ENCODE measurements at places on chromosomes 11 and 22.

GRCh38 chr22:45094081-45094720 lies 69.5 kb upstream of the NUP50 start:
- DNase-seq = no peak

DNA sequence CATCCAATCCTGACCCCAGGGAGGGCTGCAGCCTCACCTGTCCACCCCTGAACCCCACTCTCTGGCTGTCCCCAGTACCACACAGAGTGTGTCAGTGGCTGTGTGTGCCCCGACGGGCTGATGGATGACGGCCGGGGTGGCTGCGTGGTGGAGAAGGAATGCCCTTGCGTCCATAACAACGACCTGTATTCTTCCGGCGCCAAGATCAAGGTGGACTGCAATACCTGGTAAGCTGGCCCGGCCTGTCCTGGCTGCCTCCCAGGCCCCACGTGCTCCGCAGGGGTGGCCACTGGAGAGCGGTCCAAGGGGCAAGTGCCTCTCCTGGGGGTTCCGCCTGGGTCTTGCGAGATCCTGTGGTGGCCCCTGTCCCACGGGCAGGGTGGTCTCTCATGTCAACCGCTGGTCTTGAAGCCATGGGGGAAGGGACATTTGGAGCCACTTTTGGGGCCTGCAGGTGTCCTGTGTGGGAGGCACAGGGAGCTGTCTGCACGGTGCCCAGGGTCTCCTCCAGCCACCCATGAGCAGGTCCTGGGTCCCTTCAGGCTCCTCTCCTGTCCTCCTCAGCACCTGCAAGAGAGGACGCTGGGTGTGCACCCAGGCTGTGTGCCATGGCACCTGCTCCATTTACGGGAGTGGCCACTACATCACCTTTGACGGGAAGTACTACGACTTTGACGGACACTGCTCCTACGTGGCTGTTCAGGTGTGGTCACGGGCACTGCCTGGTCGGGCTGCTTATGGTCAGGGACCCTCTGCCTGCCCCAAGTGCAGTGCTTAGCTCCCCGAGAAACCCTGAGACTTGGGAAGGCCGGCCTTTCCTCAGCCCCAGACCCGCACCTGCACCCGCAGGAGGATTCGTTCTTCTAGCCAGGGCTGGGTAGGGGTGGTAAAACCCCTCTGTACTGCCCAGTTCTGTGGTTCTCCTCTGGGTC lies 11.8 kb downstream of the MUC2 start:
- DNase-seq = no peak

DNA sequence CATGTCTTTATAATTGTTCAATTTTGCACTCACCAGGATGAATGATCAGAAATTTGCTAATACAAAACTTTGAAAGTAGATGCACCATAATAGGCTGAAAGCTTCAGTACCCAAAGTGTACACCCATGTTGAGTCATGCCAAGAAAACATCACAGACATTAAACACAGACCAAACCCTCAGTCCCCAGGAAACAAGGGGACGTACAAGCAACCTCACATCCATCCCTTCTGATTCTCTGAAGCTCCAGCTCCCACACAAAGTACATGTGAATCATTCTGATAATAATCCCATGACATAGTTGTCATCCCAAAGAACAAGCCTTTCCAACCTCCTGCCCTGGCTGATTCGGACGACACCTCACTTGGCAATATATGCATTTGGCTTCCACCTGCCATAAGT lies 183.8 kb downstream of the SNX19 start:
- DNase-seq = no peak

DNA sequence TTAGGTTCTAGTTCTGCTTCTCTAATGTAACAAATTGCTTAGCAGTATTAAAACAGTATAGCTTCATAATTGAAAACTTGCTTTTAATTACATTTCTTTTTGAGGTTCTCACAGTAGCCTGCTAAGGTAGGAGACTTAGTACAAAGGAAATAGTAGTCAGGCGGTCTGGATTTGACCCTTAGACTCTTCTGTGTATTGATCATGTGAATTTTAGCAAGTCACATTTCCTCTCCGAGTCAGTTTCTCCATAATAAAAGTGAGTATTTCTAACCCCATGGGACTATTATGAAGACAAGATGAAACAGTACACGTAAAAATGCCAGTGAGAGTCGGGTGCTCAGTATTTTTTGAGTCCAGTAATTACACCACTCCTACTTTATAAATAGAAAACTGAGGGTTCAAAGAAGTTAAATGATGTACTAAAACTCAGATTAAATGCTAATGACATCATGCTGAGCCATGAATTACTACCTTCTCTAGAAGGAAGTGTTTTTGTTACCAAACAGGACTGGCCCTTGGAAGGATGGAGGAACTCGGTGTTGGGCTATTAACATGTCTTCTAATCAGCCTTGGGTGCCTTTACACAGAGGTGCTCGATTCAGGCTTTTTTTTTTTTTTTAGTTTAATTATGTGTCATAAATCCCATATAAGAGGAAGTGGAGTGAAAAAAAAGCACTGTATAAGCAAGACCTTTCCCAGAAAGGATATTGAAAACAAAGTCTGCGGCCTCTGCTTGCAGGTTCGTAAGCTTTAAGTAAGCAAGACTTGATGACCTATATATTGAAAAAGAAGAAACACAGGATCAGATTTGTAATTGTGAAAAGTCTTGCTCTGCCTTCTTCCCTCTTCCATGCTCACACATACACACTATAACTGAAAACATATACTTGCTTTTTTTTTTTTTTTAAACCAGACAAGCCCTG lies 109.0 kb downstream of the EMSY start:
- DNase-seq = no peak

GRCh38 chr22:40593460-40594273 lies 42.9 kb downstream of the MRTFA start:
- DNase-seq = no peak

DNA sequence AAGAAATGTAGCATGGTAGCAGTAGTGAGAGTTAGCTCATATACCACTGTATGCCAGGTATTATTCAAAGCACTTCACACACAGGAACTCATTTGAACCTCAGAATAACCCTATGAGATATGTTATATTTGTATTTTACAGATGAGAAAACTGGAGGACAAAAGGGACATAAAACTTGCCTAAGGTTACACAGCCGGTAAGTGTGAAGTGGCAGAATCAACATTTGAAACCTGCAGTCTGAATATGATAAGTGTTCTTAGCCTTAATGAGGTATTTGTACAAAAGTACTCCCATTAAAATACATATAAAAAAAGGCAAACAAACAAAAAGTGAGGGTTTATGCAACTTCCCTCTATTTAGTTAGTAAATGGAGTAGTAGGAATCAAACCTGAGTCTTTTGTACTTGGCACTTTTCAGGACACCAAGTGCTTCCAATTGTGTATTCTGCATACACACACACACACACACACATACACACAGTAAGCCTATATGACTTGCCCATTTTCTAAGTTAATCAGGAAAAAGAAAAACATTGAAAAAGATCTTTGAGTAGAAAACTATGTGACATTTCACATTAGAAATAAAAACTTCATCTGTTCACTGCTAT lies 223.9 kb upstream of the FOLH1 start:
- no peak for DNase-seq

DNA sequence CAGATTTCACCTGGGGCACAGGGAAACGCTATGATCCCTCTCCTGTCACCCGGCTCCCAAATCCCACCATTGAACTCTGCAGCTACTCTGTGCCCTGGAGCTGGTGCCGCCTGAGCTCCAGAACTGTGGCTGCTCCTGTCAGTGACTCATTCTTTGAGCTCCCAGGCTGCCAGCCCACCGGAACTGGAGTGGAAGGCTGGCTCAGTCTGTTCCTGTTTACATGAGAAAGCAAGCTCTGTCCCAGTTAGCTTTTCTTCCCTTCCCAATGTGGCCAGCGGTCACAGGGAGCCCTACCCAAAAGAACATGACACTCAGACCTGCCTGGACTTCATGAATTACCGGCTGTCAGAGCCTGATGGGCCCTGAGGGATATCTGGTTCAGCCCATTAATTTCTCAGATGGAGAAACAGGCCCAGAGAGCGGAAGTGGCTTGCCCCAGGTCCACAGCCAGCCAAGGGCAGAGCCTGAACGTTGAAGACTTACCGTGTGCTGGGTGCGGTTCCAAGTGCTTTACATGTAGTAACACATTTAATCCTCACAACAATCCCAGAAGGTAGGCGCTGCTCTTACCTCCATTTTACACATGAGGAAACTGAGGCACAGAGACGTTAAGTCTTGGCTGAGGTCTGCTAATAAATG lies 23.8 kb upstream of the IGSF22 start:
- peak; percentile 87 for DNase-seq

- DNase-seq = no peak
Observed at GRCh38 chr11:121418625-121419114, 33.4 kb upstream of the SORL1 start.

- no peak for DNase-seq
Observed at GRCh38 chr11:61473370-61474012, 35.1 kb upstream of the LRRC10B start.

DNA sequence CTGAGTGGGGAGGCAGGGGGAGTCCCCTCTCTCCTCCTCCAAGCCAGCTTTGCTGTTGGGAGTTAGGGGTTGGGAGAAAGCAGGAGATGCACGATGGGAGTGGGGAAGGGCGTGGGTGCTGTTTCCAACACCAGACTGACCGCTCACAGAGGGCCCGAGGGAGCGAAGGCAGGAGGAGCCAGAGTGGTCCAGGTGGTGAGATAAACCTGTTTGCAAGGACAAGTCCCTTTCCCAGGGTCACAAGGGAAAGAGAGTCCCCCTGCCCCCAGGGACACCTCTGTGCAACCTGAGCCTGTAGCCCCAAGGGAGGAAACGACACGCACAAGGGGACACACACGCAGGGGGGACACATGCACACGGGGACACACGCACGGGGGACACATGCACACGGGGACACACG lies 42.2 kb downstream of the WNT11 start:
- DNase-seq = no peak

- no peak for DNase-seq
Observed at GRCh38 chr22:42758931-42759629, 38.4 kb upstream of the A4GALT start.

- DNase-seq = peak; percentile 66
Observed at GRCh38 chr11:76783896-76784813, 999 bp downstream of the TSKU start.

All from A172 (cell line).